ENCODE measurements at places on chromosomes 2 and 18.

GRCh38 chr2:178191004-178191508, 3.3 kb upstream of the OSBPL6 start:
- DNase-seq, result no peak

DNA sequence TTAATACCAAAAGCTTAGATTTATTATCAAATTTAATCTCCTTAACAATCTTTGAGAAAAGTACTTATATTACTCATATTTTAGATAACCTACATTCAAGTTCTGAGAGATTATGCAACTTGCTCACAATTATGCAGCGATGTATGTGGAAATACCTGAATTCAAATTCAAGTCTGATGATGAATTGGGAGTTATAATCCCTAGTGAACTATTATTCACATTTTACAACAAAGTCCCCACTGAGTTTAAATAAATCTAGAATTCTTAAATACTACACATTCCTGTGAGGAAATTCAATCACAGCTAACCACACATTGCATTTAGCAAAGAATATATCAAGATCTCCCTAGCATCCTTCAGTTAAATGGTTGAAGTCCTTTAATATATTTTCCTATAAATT, 278.4 kb downstream of the NOL4 start:
- DNase-seq, result no peak

GRCh38 chr18:75214332-75214690, 3.7 kb downstream of the TSHZ1 start:
- DNase-seq, result no peak

DNA sequence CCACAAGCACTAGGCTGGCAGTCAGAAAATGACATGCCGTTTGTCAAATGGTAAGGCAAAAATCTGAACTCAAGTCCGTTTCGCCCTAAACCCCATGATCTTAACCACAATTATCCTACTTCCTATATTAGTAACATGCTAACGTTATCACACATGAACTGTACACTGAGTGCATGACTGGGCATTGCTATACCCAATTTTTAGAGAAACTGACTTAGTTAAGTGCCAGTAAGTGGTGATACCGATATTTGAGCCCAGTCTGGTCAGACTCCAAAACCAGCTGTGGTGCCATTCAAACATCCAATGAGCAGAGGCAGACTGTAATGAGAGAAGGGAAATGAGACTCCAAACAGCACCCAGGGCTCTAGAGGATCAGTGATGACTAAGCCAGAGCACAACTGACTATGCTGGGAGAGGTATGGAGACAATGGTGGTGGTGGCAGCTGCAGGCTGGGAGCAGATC, 311.7 kb upstream of the PKDCC start:
- DNase-seq, result no peak

- DNase-seq, result no peak
Observed at GRCh38 chr2:155100261-155100660, 401.8 kb downstream of the KCNJ3 start.

GRCh38 chr2:97646977-97647376, 1.1 kb downstream of the COX5B start:
- DNase-seq, result no peak

- no peak for DNase-seq
Observed at GRCh38 chr2:212409560-212409959, 129.0 kb downstream of the ERBB4 start.
